ENCODE measurements at places on chromosomes 11 and 22.

DNA sequence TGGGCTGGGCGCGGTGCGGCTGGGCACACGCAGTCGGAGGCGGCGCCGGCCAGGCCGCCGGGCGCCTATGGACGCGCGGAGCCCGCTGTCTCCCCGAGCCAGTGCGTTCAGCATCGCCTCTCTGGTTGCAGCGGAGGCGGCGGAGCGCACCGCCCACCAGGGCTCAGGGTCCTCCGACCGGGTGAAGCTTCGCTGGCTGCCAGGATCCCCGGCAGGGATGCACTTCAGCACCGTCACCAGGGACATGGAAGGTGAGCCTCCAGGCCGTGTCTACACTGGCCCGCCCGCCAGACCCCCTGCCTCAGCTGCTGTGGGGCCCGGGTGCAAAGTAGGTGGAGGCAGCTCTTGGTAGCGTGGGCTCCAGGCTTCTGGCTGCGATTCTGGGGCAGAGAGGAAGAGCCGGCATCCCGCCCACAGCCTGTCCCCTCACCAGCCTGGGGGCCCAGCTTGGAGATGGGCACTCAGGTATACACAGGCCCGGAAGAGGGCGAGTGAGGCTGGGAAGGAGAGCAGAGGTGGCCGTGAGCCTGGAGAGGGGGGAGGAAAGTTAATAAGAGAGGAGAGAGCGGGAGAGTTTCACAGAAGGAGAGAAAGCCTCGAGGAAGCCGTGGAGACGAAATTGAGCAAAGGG is 1.0 kb upstream of the TBX1 start:
- DNase-seq: no peak

- DNase-seq: no peak
These were observed 37.4 kb upstream of the TPBGL start for GRCh38 chr11:75203138-75203537.

DNA sequence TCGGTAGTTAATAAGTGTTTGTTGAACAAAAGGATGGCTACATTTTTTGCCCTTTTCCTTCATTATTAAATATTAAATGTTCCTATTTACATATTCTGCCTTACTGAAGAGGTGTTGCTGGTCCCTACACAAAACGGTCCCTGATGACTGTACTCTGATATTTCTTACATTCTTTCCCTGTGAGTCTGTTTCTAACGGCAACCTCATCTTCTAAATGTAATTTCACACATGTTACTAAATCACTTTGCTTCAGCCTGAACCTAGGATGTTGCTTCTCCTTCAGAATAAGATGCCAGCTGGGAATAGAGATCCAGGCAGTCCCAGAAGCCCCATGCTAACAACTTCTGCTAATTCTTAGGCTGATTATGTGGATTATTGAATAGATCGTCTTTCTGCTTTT is 50.3 kb downstream of the SPON1 start:
- DNase-seq: no peak

- no peak for DNase-seq
These were observed 836.4 kb downstream of the TBC1D22A start for GRCh38 chr22:47598864-47599263.

DNA sequence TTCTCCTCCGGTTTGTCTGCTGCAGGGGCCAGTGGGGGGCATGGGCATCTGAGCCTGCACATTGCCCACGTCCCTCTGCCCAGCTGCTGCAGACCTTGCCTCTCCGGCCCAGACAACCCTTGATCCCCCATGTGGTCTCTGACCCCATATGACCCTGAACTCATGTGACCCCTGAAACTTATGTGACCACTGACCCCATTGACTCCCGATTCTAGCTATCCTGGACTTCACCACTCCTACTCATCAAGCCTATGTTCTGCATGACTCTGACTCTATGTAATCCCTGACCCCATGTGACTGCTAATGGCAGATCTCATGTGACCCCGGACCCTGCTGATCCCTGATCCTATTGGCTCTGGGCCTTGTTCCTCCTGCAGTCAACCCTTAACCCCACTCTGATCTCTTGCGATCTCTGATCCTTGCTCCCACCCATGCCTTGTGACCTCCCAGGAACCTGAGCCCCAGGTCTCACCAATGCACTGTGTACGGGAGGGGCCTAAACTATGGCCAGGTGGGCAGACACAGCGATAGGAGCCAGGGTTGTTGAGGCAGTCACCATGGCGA is 5.7 kb downstream of the LTBP3 start:
- DNase-seq: no peak

DNA sequence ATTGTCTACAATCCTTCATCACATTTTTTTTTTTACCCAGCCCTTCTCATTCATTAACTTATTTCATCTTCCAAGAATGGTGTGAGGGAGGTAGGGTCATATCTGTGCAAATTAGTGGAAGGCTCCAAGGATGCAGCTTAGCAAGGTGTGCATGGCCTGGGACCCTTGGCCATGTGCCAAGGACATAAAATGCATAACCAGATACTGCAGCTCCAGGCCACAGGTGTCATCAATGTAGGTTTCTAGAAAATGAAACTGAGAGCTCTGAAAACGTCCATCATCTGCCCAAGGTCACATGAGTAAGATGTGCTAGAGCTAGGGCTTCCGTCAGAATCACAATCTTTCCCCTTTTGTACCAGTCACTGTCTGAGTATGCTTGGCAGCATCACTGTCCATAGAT is 29.8 kb downstream of the ANKK1 start:
- DNase-seq: no peak

GRCh38 chr11:82986446-82986845 is 84.9 kb downstream of the DDIAS start:
- no peak for DNase-seq

GRCh38 chr11:30789270-30789669 is 203.1 kb upstream of the MPPED2 start:
- DNase-seq: no peak

GRCh38 chr11:111978028-111978771 is 41.1 kb downstream of the DIXDC1 start:
- no peak for DNase-seq
